NK-92 treated with Interleukin-12 subunit alpha and Interleukin-12 subunit beta, amount 100 ng/mL, for 24 hours (cell line): ENCODE measurements at places on chromosomes 16 and 17.

- DNase-seq: no peak
Measured at GRCh38 chr17:30232015-30232823, 3.3 kb downstream of the SLC6A4 start.

DNA sequence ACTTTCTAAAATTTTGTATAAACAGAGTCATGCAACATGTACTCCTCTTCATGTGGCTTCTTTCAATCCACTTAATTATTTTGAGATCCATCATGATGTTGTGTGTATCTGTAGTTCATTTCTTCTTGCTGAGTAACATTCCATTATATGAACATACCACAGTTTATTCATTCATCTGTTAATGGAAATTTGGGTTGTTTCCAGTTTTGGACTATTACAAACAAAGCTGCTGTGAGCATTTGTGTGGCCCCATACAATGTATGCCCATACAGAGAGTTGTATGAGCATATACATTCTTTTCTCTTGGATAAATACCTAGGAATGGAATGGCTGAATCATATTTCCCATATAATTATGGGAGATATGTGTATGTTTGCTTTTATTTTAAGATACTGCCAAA lies 85.6 kb downstream of the CLEC16A start:
- no peak for DNase-seq

DNA sequence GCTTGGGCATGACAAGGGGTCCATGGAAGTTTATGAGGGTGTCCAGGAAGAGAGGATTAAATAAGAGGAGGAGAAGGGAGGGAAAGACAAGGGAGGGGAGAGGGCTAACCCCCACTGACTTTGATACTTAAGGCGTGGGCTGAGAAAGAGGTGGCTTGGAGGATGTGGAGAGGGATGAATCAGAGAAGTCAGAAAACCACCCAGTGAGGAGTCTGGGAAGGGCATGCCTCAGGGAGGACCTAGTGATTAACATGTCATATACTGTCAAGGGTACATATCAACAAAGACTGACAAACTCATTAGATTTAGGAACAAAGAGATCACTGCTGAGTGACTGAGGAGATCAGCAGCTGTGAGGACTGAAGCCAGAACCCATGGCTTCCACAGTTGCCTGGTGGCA lies 145.4 kb downstream of the IRX5 start:
- DNase-seq: no peak

DNA sequence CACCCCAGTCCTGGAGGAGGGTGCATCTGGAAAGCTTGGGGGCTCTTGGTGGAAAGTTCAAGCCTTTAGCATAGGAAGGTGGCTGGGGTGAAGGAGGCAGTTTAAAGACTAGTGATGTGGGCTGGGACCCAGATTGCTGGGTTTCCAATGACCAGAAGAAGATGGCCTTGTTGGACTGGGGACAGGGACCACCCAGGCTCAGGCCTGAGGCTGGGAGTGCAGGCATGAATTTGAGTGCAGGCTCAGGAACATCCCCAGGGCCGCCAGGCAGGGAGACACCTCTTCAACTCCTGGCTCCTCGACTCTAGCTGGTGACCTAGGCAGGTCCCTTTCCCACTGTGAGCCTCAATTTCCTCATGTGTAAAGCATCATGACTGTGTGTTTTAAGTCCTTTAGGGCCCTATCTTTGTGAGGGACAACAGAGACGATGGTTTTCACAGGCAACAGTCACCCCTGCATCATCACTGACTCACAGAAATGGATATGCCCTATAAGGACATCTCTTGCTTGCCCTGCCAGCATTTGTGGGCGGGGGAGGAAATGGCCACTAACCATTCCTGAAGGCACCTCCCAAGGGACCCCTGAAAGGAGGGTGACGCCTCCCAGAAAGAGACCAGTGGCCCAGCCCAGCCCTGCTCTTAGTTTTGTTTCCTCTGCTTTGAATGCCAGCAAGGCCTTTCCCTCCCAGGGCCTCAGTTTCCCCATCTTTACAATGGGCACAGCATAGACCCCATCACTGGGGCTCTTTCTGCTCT lies 11.1 kb downstream of the NLRC5 start:
- no peak for DNase-seq

DNA sequence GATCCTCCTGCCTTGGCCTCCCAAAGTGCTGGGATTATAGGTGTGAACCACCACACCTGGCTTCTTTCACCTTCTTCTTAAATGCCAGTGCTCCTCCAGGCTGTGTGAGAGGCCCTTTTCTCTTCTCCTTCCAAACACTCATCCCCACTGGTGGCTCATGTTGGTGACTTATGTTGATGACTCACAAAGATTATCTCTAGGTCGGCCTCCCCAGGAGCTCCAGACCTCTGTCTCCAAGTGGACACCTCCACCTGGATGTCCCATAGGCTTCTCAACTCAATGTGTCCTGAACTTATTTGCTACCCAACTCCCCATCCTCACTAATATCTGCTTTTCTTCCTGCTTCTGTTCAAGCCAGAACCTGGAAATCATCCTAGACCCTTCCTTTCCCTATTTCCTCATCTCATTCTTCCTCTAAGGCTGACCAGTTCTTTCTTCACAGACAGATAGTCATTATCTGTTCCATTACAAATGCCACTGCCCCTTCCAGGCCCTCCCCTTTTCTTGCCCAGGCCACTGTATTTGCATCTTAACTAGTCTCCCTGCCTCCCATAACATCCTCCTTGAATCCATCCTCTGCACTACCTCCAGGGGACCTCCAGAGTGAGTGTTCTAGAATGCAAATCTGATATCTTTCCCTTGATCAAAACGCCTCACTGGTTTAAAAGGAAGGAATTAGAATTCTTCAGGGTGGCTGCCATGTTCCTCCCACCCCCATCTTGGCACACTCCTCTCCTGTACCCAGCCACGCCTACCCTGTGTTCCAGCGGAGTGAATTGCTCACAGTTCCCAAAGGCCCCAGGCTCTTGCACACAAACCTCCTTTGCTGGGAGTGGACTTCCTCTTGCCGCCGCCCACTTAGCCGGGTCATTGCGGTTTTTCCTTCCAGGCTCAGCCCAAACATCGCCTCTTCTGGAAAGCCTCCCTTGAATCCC lies 34.8 kb upstream of the FBXO47 start:
- DNase-seq: no peak

DNA sequence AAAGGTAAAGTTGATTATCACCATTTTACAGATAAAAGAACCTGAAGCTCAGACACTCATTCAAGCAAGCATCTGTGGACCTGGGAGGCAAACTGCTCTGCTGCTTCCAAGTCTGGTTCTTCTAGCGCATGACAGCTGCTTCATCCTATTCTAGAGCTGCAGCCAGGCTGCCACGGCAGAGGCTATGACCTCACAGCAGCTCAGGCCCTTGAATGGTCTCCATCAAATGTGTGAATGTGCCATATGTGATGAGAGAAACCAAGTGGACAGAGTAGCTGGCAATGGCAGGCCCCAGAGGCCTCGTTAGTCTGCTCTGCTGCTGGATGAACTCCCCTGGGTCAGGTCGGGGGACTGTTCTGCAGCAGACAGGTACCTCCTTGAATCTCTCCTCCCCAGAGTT lies 30.7 kb upstream of the FOXJ1 start:
- DNase-seq: no peak

DNA sequence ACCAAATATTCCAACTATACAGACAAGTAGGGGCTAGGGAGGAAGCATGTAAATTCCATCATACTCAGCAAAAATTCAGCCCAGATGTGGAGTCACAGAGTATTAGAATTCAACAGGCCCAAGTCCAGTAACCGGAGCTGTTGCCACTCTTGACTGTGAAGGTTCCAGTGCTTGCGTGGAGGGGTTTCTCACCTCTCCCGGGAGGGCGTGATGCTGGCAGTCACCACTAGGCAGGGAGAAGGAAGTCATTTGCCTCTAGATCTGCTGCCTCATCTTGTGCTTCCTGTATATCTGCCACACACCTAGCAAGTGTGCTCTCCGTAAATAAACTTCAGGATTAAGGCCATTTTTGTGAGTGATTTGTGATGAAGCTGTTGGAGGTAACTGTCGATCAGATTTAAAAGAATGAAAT lies 1.0 kb upstream of the CKLF start:
- DNase-seq: peak; percentile 52

DNA sequence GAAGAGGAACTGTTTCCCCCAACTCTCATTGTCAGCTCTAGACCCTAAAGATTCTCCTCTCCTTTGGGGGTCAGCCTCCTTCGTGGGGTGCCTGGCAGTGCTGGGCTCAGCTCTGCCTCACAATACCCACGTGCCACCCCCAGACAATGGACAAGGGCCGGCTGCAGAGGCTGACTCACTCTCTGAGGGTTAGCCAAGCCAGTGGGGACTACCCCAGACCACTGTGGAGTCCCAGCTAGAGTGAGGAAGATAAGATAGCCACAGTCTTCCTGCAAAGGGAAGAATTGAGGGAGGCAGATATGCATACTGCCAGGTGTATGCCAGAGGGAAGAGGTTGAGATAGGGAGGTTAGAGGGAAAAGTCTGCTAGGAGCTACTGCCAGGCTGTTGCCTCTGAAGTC lies 13.5 kb upstream of the MTMR4 start:
- DNase-seq: no peak

DNA sequence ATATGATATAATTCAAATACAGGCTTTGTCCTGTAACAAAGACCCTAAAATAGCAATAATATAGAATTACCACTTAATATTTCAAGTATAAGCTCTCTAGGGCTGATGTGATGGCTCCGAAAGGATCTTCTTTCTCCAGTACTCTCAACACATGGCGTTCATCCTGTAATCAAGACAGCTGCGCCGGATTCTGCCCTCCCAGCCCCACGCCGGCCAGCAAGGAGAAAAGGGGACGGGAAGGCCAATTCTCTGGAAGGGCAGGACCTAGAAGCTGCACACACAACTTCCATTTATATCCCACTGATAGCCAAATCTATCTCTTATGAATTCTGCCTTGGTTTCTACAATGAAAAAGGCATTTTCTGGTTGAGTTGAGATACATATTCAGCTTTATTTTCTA lies 32.0 kb downstream of the CCDC182 start:
- no peak for DNase-seq

- no peak for DNase-seq
Measured at GRCh38 chr17:40980117-40980516, 4.0 kb downstream of the KRT40 start.

GRCh38 chr17:80449930-80450576 lies 26.4 kb downstream of the NPTX1 start:
- DNase-seq: no peak

- DNase-seq: no peak
Measured at GRCh38 chr17:696369-696768, 18.3 kb downstream of the VPS53 start.

DNA sequence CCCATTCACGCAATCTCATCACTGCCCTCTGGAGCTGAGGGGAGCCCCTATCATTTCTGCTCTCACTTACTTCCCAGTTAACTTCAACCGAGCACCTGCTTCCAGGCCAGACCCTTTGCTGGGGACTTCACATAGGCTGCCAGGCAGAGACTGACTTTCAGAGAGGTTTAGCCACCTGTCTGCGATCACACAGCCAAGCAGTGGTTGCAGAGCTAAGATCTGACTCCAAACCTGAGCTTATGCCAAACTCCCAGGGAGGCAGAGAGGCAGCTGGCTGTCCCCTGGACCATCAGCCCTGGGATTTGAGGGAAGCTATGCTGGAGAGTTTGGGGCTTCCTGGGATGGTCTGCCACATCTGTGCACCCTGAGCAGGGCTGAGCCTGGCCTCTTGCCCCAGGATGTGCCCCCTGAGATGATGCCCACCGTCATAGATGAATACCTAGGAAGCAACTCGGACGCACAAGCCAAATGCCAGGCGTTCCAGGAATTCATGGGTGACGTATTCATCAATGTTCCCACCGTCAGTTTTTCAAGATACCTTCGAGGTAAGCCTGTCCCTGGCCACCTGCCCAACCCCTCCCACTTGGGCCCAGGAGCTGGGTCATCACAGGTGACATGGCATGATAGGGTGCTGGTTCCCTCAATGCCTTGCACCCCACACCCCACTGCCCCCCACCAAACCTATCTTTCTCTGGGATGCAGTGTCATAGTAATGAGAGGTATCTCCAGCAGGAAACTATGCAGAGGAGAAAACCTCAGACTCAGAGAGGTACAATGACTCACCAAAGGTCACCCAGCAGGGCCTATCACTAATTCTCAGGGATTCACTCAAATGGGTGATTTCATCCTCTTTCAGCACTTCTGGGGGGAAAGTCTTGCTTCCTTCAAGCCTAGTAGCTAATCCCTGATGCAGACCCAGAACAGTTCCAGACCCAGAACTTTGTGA lies 10.0 kb downstream of the CES3 start:
- no peak for DNase-seq

DNA sequence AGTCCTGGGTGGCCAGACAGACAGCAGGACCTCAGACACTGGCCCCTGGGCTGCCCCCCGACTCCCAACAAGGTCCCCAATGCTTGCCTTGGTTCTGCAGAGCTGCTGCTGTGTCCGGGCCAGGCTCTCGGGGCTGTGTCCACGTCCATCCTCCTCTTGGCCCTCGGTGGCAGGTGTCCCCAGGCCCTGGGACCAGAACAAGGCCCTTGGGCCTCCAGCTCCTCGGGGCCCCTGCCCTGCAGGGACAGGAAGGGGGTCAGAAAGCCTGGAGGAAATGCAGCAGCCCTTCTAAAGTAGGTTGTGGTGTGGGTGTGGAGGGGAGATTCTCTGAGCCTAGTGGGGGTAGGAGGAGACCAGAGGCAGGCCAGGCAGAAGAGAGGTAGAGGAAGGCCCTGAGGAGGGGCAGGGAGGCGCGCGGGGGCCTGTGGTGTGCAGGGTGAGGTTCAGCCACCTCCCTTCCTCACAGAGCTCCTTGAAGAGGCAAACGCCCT lies 2.5 kb upstream of the AXIN1 start:
- no peak for DNase-seq

- no peak for DNase-seq
Measured at GRCh38 chr17:16440901-16441629, 25.7 kb downstream of the TRPV2 start.

GRCh38 chr17:71936977-71937376 lies 183.8 kb upstream of the SOX9 start:
- DNase-seq: no peak

DNA sequence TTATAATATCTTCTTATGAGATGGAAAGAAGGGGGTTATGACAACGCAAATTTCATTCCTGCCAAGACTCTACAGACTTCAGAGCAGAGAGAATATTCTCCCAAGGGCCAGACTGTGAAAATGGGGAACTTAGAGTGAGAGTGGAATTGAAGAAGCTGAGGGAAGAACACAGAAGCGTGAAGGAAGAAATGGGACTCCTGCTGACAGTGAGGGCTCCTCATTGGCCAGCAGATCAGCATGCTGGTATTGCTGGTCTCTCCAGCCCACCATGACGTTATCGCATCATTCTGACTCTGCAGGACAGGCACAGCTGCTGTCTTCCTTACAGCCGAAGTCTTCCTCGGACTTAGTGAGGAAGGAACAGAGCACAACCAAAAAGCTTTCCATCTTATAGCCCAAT lies 24.3 kb downstream of the CCL4 start:
- DNase-seq: no peak

DNA sequence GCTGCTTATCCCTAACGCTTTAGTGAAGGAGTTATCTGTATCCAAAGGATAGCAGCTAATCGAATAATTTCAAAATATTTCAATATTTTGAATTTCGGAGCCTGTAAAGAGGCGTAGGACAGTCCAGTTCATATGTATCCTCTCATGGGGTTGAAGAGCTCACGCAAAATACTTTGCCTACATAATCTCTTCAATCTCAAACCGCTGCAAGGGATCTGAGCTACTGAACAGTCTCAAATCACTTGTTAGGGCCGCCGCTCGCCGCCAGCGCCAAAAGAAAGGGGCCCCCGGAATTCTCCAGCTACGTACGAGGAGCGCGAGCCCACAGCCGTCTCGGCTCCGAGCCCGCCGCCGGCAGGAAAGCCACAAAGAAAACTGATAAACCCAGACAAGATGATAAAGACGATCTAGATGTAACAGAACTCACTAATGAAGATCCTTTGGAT lies 601 bp upstream of the RFWD3 start:
- DNase-seq: peak; percentile 3
